Left ventricle myocardium superior (tissue), 1 donor: ENCODE measurements at places on chromosomes 5 and 9. TPM values are rescaled to one million over a fixed set of nuclear protein-coding genes. Genes with fewer than 3 reads are reported as not detected.

The KIF12 gene
- total RNA-seq, result not detected

The PCDHGA12 gene
- total RNA-seq, result 5.1 TPM

- DNase-seq, result no peak
These were observed 39.6 kb downstream of the SFXN1 start for GRCh38 chr5:175517824-175518450.

DNA sequence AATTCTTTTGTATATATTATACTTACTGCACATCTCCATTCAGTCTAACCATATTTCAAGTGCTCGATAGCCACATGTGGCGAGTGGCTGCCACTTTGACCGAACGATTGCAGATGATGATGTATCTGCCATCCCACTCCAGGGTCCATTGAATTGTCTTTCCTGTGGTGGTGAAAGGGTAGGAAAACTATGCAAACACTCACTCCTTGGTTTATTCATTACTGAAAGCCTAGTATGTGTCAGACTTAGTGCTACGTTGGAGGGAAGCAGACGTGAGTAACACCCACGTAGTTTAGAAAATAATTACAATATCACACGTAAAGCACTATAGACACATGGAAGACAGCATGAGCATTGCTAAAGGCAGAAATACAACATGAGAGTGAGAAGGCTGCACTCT is 353.7 kb downstream of the CSNK1G3 start:
- DNase-seq, result no peak

GRCh38 chr9:136711751-136712689 is at the start of gene DIPK1B:
DIPK1B (plus strand) TSS chr9:136712572; CDS start chr9:136712666, 94 bp downstream.
- DNase-seq, result no peak

- DNase-seq, result no peak
These were observed 103.2 kb upstream of the SPATA31D4 start for GRCh38 chr9:81824802-81825730.
